ENCODE measurements at places on chromosomes 4 and X.

- peak; percentile 61 for DNase-seq
Measured at GRCh38 chrX:125205918-125206665, 113.6 kb upstream of the TEX13C start.

- DNase-seq, result no peak
Measured at GRCh38 chr4:84887824-84888223, 78.7 kb downstream of the WDFY3 start.

DNA sequence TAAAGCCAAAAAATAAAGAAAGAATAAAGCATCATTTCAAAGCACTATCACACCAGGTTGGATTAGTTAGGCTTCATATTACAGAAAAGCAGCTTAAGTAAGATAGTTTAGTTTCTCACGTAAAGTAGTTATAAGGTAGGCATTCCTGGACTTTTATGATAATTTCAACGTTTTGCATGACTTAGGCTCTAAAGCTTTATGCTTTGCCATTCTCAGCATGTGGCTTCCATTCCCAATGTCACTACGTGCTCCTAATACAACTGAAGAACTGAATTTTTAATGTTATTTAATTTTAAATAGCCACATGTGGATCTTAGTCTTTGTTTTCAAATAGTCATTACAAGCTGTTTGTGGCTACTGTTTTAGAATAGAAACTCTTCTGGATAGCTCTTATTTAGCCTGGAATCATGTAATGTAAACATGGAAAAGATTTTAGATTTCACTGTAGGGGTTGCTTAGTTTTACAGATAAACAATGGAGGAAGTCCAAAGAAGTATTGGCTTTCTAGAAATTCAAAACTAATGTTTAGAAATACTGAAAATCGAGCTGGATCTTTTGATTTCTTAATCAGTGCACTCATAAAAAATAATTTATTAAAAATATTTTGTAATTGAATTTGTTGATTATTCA lies 710.0 kb downstream of the IL1RAPL1 start:
- DNase-seq, result no peak

GRCh38 chr4:95506264-95506663 lies 42.5 kb downstream of the UNC5C start:
- DNase-seq, result no peak

DNA sequence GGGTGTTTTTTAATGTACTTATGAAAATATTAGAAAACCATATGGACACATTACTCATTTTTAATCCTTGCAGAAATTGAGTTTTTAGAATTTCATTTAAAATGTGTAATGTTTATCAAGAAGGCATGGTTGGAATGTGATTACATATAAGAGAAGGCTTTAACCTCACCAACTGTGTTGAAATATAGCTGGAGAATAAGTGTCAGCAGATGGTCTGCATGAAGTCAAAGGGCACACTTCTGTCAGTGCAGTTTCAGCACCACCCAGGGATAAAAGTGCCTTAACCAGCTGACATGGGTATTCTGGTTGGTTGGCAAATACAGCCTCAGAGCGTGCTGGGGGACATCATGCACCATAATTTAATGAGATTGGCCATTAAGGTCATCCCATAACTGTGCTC lies 21.2 kb upstream of the ANTXR2 start:
- no peak for DNase-seq

GRCh38 chr4:148152868-148153625 lies 289.2 kb downstream of the NR3C2 start:
- DNase-seq, result peak; percentile 6

DNA sequence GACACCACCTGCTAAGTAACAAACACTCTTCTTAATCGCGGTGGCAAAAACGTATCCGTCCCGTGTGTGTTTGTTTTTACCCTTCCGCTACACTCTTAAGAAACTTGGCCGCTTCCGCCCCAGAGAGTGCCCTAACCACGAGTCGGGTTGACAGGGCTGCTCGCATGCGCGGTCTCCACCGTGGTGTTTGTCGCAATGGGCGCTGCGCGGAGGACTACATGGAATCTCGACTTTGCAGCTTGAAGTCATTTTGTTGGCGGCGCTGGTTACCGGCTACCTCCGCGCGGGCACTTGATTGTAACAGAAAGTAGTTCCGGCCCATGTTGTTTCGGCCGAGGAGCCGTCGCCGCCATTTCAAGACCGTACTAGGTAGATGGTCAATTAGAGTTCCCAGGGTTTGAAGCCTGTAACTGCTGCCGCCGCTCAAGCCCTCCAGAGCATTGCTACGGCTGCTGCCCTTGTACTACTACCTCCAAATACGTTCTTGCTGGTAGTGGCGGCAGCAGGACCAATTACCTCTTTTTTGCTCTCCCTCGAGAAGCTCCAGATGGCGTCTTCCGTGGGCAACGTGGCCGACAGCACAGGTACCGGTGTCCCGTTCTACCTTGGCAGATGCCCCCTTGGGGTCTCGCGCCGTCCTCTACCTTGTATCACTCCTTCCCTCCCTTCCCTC lies at the start of gene OGT:
Gene OGT, plus strand, starts transcription at position 352 of the 673 bp plus-strand sequence. Its CDS starts 196 bp downstream, at position 548.
- peak; percentile 86 for DNase-seq

- no peak for DNase-seq
Measured at GRCh38 chr4:159232465-159233106, 129.7 kb downstream of the RAPGEF2 start.

GRCh38 chrX:11138498-11139390 lies 27.6 kb downstream of the HCCS start:
- DNase-seq, result no peak

- DNase-seq, result no peak
Measured at GRCh38 chrX:55702671-55703070, 14.9 kb upstream of the RRAGB start.

DNA sequence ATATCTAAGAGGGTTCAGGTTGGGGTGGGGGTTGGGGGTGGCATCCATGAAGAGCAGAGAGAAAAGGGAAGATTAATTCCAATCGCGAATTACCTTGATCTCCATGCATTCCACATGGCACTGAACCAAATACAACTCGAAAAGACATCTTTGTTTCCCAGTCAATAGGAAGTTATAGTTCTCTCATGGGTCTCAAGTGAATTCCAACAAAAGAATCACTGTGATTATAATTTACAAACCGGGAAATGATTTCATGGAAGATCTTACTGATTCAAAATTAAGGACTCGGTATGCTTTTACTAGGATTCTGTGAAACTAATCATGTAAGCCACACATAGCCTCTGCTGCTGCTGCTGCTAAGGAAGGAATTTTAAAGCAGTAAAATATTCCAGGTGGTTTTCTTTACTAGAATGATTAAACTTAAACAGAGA lies 26.6 kb upstream of the AMELX start:
- DNase-seq, result no peak

GRCh38 chrX:39705290-39705689 lies 392.5 kb downstream of the BCOR start:
- no peak for DNase-seq

- peak; percentile 40 for DNase-seq
Measured at GRCh38 chr4:153204728-153205648, 745 bp downstream of the TRIM2 start.

DNA sequence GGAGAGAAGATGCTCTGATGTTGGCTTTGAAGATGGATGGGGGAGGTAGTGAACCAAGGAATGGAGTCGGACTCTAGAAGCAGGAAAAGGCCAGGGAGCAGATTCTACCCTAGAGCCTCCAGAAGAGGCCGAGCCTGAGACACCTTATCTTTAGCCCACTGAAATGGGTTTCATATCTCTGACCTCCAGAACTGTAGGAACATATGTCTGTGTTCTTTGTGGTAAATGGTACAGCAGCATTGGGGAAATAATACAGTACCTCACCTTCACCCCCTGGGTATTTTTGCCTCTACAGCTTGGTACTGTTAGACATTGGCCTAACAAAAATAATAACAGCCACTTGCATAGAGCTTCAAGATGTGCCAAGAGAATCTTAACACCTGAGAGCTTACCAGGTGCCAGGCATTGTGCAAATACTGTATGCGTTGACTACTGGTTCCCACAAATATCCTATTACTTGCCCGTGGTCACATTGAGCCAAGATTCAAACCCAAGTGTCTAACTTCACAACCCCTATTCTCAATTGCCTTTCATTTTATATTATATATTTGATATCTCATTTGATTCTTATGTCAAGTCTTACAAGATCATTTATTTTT lies 57.0 kb upstream of the PGM2 start:
- DNase-seq, result no peak

- no peak for DNase-seq
Measured at GRCh38 chr4:26319949-26320537, 771 bp upstream of the RBPJ start.

- no peak for DNase-seq
Measured at GRCh38 chrX:96838537-96838936, 45.2 kb upstream of the RPA4 start.

DNA sequence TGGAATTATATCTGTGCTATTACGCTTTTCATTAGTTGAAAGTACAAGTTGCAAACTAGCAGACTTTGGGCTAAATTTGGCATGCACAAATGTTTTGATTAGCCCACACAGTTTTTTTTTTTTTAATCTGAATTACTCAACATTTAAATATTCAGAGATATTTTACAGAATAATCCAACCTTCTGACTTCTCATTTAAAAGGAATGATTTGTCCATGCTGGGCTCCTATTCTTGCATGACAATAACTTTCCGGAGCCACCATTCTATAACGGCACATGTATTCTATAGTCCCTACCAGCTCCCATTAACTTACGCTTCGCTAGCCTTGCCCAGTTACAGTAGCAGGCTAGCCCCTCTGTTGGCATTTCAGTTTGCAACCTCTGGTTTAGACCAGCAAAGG lies 219.3 kb upstream of the FTHL17 start:
- DNase-seq, result no peak

DNA sequence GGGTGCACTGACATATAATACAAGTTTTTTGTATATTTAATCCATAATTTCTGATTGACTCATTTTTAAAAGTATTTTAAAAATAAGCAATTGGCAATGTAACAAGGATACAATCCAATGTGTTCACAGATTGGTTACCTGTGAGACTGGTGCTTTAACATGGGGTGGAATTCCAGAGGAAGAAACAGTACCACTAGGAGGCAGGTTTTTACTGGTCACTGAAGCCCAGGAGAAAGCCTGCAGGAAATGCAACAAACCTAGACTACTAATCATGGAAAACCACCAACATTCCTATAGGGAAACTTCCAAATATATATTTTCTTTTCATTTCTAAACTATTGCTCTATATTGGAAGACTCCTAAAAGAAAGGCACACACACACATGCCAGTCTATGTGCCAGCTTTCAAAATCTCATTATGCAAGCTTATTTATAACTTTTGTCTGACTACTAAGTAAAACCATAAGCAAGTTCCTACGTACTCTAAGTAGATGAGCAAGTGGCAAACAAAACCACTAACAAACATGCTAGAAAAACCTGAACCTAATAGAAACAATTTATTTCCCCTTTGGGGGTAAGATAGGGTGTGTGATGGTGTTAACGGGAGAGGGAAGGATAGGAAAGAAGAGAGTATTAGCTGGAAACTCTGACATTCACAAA lies 19.2 kb downstream of the G3BP2 start:
- DNase-seq, result no peak

- DNase-seq, result no peak
Measured at GRCh38 chr4:58602022-58602421, 1491.8 kb upstream of the IGFBP7 start.

DNA sequence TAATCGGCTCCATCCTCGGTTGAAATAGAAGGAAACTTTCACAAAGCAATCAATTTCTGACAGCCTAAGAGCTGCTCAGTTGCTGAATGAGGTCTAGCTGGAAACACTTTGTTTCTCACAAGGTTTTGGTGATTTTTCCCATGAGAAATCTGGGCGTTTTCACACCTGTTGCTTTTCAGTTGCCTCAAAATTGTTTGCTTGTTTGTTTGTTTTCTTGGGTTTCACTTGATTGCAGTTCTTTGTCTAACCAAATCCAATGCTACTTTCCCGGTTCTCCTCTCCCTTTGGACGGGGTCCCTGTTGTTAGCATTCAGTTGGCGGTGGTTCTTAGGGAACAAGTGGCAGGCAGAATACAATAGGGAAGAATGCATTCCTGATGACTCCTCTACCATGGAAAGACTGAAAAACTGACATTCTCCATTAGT lies 135.5 kb downstream of the PALLD start:
- DNase-seq, result no peak

DNA sequence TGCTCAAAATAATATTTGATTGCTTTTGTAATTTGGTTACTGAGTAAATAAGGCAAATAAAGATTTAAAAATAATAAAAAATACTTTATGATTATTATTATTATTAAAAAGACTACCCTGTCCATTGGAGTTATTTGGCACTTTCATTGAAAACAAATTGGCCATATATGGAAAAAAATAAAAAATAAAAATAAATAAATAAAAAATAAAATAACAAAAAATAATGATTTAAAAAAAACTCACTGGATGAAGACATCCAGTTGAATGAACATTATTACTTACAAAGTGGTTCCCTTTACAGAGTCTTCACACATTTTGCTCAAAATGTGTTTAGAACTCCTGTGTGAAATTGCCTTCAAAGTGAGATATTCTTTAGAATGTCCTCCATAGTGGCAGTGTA lies 141.3 kb upstream of the ANXA3 start:
- no peak for DNase-seq

- no peak for DNase-seq
Measured at GRCh38 chr4:88729146-88729760, 31.6 kb upstream of the NAP1L5 start.

All from nephron progenitor cell (in vitro differentiated cells).